ENCODE measurements at places on chromosomes 12 and 14.

GRCh38 chr12:32727237-32727636, 28.5 kb downstream of the YARS2 start:
- no peak for DNase-seq

DNA sequence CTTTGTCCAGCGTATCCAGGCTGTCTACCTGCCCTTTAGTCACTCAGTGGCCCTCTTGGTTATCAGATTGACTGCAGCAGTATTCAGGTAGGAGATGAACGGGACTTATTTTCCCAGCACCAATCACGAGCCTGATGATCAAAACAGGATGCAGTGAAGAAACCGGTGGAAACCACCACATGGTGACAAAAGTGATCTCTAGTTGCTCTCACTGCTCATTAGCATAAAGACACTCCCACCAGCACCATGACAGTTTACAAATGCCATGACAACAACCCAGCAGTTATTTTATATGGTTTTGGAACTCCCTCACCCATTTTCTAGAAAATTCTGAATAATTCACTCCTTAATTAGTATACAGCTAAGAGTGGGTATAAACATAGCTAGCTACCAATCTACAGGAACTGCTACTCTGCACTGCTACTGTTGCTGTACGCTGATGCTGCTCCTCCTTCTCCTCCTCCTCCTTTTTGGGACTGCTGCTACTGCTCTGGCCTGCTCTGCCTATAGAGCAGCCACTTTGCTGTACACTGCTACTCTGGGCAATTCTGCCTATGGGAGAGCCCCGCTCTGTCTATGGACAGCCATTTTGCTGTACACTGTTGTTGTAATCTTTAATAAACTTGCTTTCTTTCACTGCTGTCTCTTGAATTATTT, 142.5 kb upstream of the SSTR1 start:
- no peak for DNase-seq

DNA sequence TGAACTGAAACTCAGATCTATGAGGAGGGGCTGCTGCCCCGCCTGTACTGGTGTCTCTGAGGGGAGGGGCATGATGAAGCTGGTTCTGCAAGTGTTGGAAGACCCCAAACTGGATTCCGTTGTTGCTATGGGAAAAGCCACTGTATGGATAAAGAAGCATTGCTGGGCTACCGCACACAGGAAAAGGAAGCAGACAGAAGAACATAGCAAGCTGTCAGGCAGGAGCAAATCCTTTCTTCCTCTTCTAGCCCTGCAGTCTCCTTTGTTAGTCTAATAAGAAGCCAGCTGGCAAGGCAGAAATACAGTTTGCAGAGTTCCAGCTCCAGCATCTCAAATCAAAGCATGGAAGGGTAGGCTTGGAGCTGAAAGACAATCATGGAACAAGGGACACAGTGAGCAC, 26.3 kb upstream of the NR1H4 start:
- no peak for DNase-seq

DNA sequence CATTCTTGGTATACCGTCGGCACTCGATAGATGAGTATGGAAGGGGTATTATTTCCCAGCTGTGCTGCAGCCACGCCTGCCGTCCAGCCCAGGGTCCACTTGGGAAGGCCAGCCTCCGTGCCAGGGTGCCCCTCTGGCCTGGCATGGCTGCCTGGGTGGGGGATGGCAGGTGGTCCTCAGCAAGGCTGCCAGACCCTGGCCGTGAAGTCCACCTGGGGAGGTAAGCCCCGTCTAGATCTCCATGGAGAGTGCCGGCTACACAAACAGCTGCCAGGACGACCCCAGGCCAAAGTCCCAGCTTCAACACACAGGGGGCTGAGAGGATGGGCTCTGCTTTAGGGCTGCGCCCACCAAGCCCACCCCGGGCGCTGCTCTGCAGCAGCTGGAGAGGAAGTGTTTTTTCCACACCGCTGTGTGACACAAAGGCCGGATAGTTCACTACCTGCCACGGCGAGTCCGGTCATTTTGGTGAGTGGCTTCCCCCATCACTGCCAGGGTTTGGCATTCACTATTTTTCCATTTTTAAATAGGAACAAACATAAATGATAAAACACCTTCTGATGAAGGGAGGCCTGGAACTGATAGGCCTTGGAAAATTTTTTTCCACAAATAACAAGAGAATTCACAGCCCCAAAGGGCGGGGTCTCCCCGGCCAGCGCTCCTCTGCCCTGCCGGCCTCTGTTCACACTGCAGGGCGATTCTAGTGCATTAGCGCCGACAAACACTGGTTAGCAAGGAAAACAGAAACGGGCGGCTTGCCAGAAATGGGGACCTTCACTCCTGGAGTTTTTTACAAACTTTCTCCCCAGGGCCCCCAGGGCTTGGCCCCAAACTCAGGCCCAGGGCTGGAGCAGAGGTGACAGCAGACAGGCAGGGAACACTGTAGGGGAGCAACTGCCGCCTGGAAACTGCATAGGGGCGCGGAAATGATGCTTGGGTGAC, 161.5 kb downstream of the CALM1 start:
- DNase-seq: no peak

DNA sequence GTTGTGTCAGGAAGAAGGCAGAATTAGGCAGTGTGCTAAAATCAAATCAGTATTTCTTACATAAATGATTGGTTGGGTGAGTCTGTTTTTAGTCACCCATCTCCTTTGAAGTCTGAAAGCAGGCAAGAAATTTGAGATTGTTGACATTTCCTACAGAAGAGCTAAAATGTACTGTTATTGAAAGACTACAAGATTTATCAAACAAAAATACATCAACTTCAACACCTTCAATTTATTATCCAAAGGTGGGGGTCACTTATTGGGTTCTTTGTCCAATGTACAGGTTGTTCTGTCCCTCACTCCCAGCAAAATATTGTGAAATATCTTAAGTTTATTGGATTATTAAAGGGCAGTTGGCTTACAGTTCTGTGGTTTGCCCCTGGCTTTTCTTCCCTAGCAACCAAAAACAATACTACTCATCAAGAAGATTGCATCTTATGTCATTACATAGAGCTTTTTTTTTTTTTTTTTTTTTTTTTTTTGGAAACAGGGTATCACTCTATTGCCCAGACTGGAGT, 20.6 kb upstream of the PKP2 start:
- DNase-seq: no peak

- peak; percentile 79 for DNase-seq
These were observed 501.0 kb downstream of the RERGL start for GRCh38 chr12:17588968-17589367.

GRCh38 chr12:115941362-115941761, 336.1 kb downstream of the MED13L start:
- no peak for DNase-seq

GRCh38 chr12:457676-458075, 2.1 kb upstream of the B4GALNT3 start:
- no peak for DNase-seq

DNA sequence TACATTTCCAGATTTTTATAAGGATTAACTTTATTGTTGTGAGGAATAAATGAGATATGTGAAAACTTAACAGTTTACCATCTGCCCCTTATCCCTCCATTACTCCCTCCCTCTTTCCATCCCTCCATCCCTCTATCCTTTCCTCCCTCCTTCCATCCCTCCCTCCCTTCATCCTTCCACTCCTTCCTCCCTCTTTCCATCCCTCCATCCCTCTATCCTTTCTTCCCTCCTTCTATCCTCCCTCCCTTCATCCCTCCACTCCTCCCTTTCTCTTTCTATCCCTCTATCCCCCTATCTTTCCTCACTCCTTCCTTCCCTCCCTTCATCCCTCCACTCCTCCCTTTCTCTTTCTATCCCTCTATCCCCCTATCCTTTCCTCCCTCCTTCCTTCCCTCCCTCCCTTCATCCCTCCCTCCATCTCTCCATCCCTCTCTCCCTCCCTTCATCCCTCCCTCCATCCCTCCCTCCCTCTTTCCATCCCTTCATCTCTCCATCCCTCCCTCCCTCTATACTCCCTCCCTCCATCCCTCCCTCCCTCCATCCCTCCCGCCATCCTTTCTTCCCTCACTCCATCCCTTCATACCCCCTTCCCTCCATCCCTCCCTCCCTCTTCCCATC, 181.8 kb upstream of the PLXNC1 start:
- DNase-seq: no peak

GRCh38 chr12:91964501-91964900, 181.1 kb downstream of the BTG1 start:
- DNase-seq: no peak

DNA sequence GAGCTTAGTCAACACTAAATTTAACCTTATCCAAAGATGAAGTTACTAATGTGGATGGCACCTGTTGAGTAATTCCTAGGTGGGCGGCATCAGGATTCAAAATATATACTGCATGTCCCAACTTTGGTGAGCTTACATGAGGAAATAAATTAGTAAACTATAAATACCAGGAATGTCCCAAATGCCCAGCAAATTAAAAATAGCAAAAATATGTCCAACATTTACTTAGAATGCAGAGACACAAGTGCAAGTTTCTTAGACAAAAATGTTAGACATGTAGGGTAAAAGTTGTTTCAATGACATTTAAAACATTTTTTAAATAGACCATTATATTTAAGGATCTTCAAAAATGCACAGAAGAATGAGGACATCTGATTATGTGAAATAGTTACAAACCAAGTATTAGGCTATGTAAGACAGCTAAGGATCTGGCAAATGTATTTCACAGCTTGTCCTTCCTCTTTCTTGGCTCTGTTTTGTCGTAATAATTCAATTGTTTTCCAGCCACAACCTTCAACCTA, 115.9 kb downstream of the NAV3 start:
- no peak for DNase-seq

DNA sequence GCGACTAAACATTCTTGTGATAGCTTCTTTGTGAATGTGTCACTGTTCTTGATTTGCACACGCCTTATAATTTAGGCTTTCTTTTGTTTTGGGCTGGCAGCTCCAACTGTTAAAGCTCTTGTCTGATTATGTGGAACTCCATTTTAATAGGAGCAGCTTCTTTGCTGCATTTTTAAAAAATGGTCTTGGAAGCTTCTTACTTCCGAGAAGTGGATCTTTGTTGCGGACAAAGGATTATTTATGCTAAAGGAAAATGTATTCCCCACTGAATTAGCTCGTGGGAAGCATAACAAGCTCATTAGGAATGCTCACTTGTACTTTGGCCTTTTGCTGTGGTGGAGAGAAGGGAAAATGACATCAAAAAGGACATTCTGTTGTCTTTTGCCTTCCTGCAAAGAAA, 20.0 kb downstream of the GAS2L3 start:
- peak; percentile 96 for DNase-seq

DNA sequence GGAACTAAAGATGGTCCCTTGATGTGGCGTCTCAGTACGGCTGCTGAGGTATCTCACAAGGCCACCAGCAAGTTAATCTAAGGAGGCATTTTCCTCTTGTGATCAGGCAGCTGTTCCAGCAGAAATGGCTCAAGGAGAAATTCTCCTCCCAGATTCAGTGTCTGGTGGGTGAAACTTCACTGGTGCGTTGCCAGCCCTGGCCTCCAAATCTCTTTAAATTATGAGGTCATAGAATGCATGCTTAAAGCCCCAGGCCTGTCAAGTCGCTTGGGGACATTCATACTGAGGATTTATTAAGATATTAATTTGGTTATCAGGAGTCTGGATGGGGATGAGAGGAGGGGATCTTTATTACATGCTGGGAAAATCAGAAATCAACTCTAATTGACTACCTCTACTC, 72.9 kb downstream of the PPP2R5C start:
- no peak for DNase-seq

DNA sequence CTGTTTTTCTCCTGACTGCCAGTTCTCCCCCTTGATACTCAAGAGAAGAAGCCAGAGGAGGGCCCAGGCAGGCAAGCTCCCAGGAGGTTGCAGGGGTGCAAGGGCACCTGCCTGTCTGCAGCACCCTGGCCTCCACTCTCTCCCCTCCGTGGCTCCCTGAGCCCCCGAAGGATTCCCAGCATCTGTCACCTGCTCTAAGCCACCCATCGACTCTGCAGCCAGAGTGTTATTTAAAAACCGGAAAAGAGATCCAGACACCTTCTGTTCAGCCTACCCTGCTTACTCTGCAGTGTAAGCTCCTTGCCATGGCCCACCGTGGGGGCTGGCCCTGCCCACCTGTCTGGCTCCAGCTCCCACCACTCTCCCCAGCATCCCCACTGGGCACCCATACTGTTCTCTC, 121.4 kb downstream of the KSR2 start:
- DNase-seq: no peak

DNA sequence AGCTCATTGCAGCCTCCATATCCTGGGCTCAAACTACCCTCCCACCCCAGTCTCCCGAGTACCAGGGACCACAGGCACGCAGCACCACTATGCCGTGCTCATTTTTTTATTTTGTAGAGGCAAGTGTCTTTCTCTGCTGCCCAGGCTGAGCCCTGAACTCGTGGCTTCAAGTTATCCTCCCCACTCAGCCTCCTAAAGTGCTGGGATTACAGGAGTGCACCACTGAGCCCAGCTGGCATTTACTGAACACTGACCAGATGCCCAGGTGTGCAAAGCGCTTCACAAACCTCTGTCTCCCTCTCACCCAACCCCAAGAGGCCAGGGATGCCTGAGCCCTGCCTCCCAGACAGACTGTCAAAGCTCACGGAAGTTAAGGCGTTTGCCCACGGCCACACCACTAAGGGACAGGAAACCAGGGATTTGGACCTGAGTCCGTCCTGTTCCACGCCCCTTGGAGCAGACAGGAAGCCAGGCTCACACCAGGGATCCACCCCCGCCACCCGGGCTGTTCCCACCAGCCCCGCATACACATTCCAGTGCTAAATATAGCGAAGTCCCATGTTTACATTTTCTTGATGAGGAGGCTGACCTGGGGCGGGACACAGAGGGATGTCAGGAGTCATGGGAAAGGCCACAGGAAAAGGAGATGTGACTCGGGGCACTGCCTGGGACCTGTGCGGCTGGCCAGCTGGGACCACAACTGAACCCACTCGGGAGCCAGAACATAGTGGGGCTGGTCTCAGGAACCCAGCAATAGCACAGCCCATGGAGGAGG, 51.2 kb downstream of the TESC start:
- no peak for DNase-seq

GRCh38 chr12:4215229-4216186, 58.1 kb upstream of the CCND2 start:
- no peak for DNase-seq

DNA sequence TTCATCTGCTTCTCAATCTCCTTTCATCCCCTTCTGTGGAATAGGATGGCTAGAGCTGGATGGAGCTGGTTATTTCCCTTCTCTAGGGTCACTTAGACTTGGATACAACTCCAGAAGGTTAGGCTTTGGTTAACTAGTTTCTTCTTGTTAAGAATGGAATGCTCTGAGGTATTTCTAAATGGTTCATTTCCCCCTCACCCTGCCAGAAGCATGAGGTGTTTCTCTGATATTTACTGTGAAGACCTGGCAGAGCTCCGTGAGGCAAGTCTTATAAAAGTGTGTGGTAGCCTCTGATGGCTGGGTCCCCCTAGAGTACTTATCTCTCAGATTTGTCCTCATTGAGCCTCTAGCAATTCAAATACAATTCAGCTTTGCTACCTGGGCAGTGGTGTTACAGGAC, 207.9 kb downstream of the SLC16A7 start:
- DNase-seq: no peak

GRCh38 chr12:3223601-3224529, 146.7 kb downstream of the TSPAN9 start:
- DNase-seq: no peak
